ENCODE measurements at places on chromosomes 12 and 14. TPM values are rescaled to one million over a fixed set of nuclear protein-coding genes. Genes with fewer than 3 reads are reported as not detected.

GRCh38 chr12:113424915-113425823 is 3.0 kb downstream of the SDSL start:
- ATAC-seq: peak; percentile 51

DNA sequence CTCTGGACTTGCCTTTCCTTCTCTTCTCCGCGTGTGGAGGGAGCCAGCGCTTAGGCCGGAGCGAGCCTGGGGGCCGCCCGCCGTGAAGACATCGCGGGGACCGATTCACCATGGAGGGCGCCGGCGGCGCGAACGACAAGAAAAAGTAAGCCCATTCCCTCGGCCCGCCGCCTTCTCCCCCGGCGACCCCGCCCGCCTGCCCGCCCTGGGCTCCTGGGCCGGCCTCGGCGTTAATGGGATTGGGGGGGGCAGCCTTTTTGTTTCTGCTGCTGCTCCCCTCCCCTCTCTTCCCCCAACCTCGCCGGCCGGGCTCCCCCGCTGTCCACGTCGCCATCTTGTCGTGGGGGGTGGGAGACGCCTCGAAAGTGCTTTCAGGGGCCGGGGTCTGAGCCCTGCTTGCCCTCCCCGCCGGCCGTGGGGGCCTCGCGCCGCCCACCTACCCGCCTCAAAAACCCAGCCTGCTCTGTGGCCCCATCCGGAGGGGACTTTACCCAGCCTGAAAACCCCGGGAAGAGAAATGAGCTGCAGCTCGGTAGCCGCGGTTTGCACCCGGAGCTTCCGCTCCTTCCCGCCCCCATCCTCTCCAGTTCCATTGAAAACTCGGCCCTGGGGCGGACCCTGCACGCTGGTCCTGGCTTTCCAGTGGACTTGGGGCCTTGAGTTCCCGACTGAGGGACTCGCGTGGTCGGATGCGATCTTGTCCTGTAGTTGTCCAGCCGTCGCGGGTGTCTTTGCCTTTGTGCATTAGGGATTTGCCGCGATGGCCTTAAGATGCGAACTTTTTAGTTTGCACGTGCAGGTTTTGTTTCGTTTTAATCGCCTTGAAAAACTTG is 598 bp downstream of the HIF1A start:
- ATAC-seq: peak; percentile 16

GRCh38 chr12:87155621-87156020 is 873.6 kb downstream of the C12orf50 start:
- ATAC-seq: no peak

GRCh38 chr12:101430456-101430855 is 22.9 kb upstream of the ARL1 start:
- ATAC-seq: no peak

BCL11B gene
- 10.6 TPM for total RNA-seq

Measured in esophagus mucosa (tissue), 1 donor.